ENCODE measurements at places on chromosomes 7 and 10. TPM values are rescaled to one million over a fixed set of nuclear protein-coding genes. Genes with fewer than 3 reads are reported as not detected.

The SLIT1 gene
- total RNA-seq = under 0.01 TPM

The RELN gene
- 0.34 TPM for total RNA-seq

The FGFBP3 gene
- total RNA-seq = 0.34 TPM

The AKR1B15 gene
- 0.34 TPM for total RNA-seq

The HYAL4 gene
- 0.14 TPM for total RNA-seq

The GIMAP7 gene
- not detected for total RNA-seq

The CYP2E1 gene
- 0.93 TPM for total RNA-seq

The MYH16 gene
- total RNA-seq = 0.36 TPM

The CEP55 gene
- total RNA-seq = 1.0 TPM

The HOGA1 gene
- total RNA-seq = 0.34 TPM

The SFTPA1 gene
- not detected for total RNA-seq

Measured in nasal cavity respiratory epithelium epithelial cell of viscerocranial mucosa (primary cell).